CD4-positive, alpha-beta T cell treated with Interleukin-15 for 1 hour (primary cell): ENCODE measurements at places on chromosomes 13 and 19.

DNA sequence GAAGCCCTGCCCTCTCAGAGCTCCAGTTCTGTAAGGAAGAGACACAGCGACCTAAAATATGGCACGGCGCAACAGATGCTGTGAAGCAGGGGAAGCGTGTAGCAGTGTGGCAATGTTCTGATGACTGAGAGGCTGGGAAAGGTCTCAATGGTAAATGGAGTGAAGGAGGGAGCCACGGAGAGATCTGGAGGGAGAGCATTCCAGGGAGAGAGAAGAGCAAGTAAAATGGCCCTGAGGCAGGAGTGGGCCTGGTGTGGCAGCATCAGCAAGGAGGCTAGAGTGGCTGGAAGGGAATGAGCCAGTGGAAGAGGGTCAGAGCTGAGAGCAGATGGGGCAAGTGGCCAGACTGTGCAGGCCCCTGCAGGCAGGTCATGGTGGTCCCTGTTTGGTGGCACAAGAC, 16.4 kb downstream of the RCN3 start:
- no peak for DNase-seq

DNA sequence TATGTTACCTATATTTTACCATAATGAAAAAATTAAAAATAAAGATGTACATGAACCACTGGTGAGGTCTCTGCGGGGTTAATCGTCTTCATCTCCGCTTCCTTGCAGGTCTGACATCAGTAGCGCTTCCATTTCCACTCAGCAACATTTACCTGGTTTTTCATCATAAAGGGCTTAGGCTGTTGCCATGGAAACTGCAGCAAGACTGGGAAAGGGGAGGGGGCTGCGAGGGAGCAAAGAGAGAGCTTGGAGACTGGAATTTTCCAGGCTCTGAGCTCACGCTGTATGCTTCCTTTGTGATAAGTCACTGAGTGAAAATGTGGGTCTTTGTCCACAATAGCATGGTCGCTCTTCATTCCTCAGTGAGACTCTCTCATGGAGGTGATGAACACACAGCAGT, 136.6 kb upstream of the USP29 start:
- no peak for DNase-seq

- DNase-seq = no peak
Measured at GRCh38 chr19:7994928-7995809, 10.3 kb downstream of the ELAVL1 start.

- DNase-seq = no peak
Measured at GRCh38 chr13:114227528-114227927, 7.2 kb upstream of the CDC16 start.
